Temporal lobe (tissue), 4 donors: ENCODE measurements at places on chromosomes 1 and 21. TPM values are rescaled to one million over a fixed set of nuclear protein-coding genes. Genes with fewer than 3 reads are reported as not detected.

TMEM167B gene
- 35.2 TPM for total RNA-seq

EDN2 gene
- total RNA-seq, result not detected

NHLH1 gene
- total RNA-seq, result 0.98 TPM

CCNL2 gene
- 86.1 TPM for total RNA-seq

PEX10 gene
- 14.0 TPM for total RNA-seq

BMP8B gene
- 0.49 TPM for total RNA-seq

CELSR2 gene
- 46.5 TPM for total RNA-seq

MFAP2 gene
- total RNA-seq, result 5.9 TPM

SIK1 gene
- 5.9 TPM for total RNA-seq

S100A7 gene
- not detected for total RNA-seq

SYNC gene
- 3.7 TPM for total RNA-seq

RGS7 gene
- 16.0 TPM for total RNA-seq

CYB561D1 gene
- total RNA-seq, result 5.7 TPM

RPS6KA1 gene
- total RNA-seq, result 3.4 TPM

CD84 gene
- total RNA-seq, result 2.2 TPM

ANKRD35 gene
- total RNA-seq, result 1.7 TPM

LCE2B gene
- not detected for total RNA-seq
